Stomach (tissue), 19 donors: ENCODE measurements at places on chromosomes 12 and 14. TPM values are rescaled to one million over a fixed set of nuclear protein-coding genes. Genes with fewer than 3 reads are reported as not detected.

DNA sequence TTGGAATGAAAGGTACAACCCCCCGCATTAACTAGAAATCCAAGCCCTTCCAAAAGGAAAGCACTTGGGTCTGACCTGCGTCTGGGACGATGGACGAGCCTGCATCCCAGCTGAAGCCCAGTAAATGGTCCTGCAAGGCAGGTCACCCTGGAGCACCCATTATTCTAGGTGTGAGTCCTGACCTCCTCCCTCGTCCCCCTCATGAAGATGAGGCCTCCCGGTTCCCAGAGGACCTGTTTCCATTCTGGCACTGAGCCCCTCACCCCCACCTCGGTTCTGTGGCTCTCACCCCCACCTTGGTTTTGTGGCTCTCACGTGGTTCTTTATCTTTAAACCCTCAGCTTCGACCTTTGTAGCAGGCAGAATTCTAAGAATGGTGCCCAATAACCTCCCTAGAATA lies 7.3 kb downstream of the IFI27 start:
- H3K27ac ChIP-seq: no peak overlapping the region
- no peak overlapping the region for H3K4me3 ChIP-seq
- no peaks in the 10 kb centered on the region for H3K36me3 ChIP-seq
- DNase-seq: no peak

DNA sequence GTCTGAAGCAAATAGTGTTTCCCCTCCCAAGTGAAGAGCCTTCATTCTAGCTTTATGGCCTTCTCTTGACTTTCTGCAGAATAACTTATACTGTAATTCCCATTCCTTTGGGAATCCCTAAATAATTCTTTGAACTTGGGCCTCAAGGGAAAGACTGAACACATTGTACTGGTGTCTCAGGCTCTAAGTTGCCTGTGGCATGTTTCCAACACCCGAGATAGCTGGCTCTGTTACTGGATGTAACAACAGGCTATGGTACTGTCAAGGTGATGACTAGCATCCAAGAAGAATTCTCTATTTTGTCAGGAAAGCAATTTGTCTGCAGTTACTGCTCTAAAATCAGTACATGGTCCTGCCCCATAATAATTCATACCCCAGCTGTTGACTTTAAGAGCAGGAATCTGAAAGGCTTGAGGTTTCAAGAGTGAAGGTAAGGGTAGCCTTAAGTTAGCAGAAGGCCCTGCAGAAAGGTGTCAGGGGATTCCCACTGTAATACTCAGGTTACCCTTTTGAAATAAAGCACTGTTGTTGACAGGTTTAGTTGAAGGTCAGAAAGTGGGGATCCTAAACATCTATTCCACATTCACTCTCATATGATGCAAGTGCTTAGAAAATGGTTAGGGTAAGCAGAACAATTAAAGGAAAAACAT lies 5.2 kb downstream of the GPX2 start:
- peaks cover 62% of the 10 kb centered on the region for H3K4me1 ChIP-seq
- H3K27me3 ChIP-seq: no peaks in the 10 kb centered on the region
- H3K4me3 ChIP-seq: no peak overlapping the region
- H3K36me3 ChIP-seq: peaks cover 53% of the 10 kb centered on the region
- no peak for DNase-seq

- H3K36me3 ChIP-seq: no peaks in the 10 kb centered on the region
- no peaks in the 10 kb centered on the region for H3K27me3 ChIP-seq
- no peak for DNase-seq
- H3K4me3 ChIP-seq: no peak overlapping the region
Measured at GRCh38 chr14:90849787-90850444, 33.7 kb upstream of the TTC7B start.

GRCh38 chr12:121530600-121531355 lies 50.0 kb downstream of the KDM2B start:
- no peaks in the 10 kb centered on the region for H3K27me3 ChIP-seq
- H3K36me3 ChIP-seq: peaks cover 13% of the 10 kb centered on the region
- H3K4me1 ChIP-seq: peaks cover 36% of the 10 kb centered on the region
- peak overlapping the region; percentile 28 for H3K27ac ChIP-seq
- H3K4me3 ChIP-seq: no peak overlapping the region
- peak; percentile 61 for DNase-seq

- H3K4me3 ChIP-seq: peak overlapping the region; percentile 72
- H3K36me3 ChIP-seq: no peaks in the 10 kb centered on the region
Measured at GRCh38 chr14:67620217-67620785, 581 bp downstream of the ARG2 start.

- peaks cover 64% of the 10 kb centered on the region for H3K4me1 ChIP-seq
- DNase-seq: peak; percentile 36
- no peaks in the 10 kb centered on the region for H3K27me3 ChIP-seq
Measured at GRCh38 chr12:113241191-113242025, 20.1 kb downstream of the TPCN1 start.

DNA sequence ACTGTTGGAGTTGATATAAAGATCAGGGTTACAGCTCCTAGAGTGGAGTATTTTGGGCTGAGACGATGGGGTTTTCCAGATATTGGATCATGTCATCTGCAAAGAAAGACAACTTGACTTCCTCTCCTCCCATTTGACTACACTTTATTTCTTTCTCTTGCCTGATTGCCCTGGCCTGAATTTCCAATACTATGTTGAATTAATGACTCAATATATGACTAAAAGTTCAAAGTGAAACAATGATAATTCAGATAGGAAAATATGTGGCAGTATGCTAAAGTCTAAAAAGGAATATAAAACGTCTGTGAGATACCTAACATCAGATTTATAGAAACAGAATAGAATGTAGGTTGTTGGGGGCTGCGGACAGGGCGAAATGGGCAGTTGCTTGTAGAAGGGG lies 72.2 kb downstream of the BHLHE41 start:
- no peaks in the 10 kb centered on the region for H3K36me3 ChIP-seq
- H3K4me1 ChIP-seq: peaks cover 41% of the 10 kb centered on the region
- no peaks in the 10 kb centered on the region for H3K27me3 ChIP-seq

DNA sequence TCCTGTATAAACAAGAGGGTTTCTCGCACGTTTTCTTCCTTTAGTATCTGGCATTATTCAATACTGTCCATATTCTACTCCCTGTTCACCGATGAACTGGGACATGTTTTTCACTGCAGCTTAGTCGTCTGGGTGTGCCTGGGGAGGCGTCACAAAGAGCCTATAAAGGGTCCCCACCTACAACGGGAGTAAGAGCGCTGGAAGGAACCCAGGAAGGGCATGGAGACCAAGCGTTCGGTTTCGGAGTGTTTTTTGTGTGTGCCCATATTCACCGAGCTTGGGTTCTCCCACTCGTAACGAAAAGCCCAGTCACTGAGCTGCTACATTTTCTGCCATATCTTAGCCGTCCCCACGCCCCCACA lies 592 bp upstream of the USP15 start:
- H3K4me3 ChIP-seq: peak overlapping the region; percentile 96
- DNase-seq: no peak
- peak overlapping the region; percentile 91 for H3K27ac ChIP-seq
- no peaks in the 10 kb centered on the region for H3K36me3 ChIP-seq
- H3K27me3 ChIP-seq: no peaks in the 10 kb centered on the region
- H3K4me1 ChIP-seq: peaks cover 57% of the 10 kb centered on the region

DNA sequence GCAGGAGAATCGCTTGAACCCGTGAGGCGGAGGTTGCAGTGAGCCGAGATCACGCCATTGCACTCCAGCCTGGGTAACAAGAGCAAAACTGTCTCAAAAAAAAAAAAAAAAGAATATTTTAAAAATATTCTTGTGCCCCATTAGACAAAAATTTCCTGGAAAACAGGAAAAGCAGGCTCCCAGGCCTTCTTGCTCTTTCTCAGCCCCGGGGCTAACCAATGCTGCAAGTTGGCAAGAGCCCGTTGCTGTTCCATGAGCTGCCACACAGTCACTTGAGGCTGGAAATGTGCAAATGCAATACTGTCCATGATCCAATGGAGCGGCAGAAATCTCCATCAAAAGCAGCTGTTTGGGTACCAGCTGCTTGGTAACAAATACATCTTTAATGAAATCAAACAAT lies 994.7 kb downstream of the VRK1 start:
- H3K27me3 ChIP-seq: no peaks in the 10 kb centered on the region
- DNase-seq: no peak

GRCh38 chr14:29461101-29461500 lies 466.5 kb downstream of the PRKD1 start:
- no peaks in the 10 kb centered on the region for H3K36me3 ChIP-seq
- H3K4me3 ChIP-seq: no peak overlapping the region
- H3K27me3 ChIP-seq: peaks cover 31% of the 10 kb centered on the region
- H3K4me1 ChIP-seq: no peaks in the 10 kb centered on the region
- DNase-seq: peak; percentile 5

- no peaks in the 10 kb centered on the region for H3K4me1 ChIP-seq
- H3K4me3 ChIP-seq: no peak overlapping the region
Measured at GRCh38 chr14:51554953-51555352, 96.8 kb upstream of the FRMD6 start.

DNA sequence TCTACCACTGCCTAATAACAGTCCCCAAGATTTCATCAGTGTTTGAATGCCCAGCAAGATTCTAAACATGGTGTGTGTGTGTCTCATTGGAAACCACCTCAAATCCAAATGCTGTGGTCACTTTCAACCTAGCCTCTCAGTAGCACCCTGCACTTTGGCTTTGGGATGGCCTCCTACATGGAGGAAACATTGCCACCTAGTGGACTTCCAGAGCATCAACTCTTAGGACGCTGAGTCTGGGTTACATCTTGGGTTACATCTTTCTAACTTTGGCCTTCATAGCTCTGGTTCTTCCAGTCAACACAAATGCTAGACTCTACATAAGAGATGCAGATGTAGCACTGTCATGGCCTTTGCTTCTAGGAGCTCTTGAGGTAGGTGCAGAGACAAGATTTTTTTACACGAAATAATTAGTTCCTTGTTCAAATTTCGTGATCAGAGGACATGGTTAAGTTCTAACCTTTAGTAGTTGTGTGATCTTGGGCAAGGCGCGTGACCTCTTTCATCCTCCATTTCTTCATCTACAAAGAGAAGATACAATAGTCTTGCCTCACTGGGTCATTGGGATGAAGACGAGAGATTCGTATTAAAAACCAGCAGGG lies 113.5 kb upstream of the VASH1 start:
- H3K4me3 ChIP-seq: no peak overlapping the region
- H3K36me3 ChIP-seq: no peaks in the 10 kb centered on the region
- H3K27ac ChIP-seq: no peak overlapping the region
- peaks cover 15% of the 10 kb centered on the region for H3K27me3 ChIP-seq
- no peaks in the 10 kb centered on the region for H3K4me1 ChIP-seq

DNA sequence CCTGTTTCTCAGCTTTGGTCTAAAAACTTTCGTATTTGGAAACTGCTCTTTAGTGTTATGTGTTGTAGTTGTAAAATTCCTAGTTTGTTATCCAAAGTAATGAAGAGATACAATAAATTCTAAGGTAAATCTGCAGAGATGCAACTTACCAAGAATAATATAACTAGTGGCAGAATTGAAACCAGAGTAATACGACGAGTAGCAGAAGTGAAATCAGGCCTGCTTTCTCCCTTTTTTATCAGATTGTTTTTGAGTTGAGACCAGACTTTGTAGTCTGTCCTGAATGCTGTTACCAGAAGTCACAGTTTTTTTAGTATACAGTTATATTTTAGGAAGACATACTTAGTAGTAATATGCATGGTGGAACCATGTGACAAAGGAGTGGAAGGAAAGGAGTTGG lies 12.5 kb downstream of the PAPOLA start:
- no peaks in the 10 kb centered on the region for H3K36me3 ChIP-seq
- no peak overlapping the region for H3K27ac ChIP-seq
- no peaks in the 10 kb centered on the region for H3K27me3 ChIP-seq
- no peak overlapping the region for H3K4me3 ChIP-seq
- peaks cover 48% of the 10 kb centered on the region for H3K4me1 ChIP-seq

- H3K4me3 ChIP-seq: no peak overlapping the region
- no peak for DNase-seq
- no peaks in the 10 kb centered on the region for H3K27me3 ChIP-seq
- H3K27ac ChIP-seq: no peak overlapping the region
- no peaks in the 10 kb centered on the region for H3K36me3 ChIP-seq
- peaks cover 9% of the 10 kb centered on the region for H3K4me1 ChIP-seq
Measured at GRCh38 chr14:22648506-22648905, 4.4 kb upstream of the OR6J1 start.

GRCh38 chr12:92496790-92497189 lies 206.0 kb upstream of the PLEKHG7 start:
- H3K4me3 ChIP-seq: no peak overlapping the region
- H3K27me3 ChIP-seq: no peaks in the 10 kb centered on the region
- H3K27ac ChIP-seq: no peak overlapping the region

GRCh38 chr12:113914806-113915205 lies 51.3 kb downstream of the RBM19 start:
- H3K4me1 ChIP-seq: no peaks in the 10 kb centered on the region
- no peaks in the 10 kb centered on the region for H3K27me3 ChIP-seq
- peaks cover 99% of the 10 kb centered on the region for H3K36me3 ChIP-seq
- H3K4me3 ChIP-seq: no peak overlapping the region
- no peak for DNase-seq

DNA sequence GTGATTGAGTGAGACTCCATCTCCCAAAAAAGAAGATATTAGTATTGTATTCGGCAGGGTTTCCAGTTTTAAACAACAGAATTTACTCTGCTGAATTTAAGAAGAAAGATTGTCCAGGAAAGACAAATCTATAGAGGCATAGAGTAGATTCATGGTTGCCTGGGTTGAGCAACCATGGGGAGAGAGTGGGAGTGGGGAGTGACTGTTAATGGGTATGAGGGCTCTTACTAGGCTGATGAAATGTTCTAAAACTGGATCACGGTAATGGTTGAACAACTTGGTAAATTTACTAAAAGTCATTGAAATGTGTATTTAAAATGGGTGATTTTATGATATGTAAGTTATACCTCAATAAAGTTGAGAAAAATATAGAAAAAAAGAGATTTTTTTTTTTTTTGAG lies 13.9 kb upstream of the C12orf76 start:
- no peaks in the 10 kb centered on the region for H3K4me1 ChIP-seq
- H3K27me3 ChIP-seq: no peaks in the 10 kb centered on the region
- DNase-seq: no peak

DNA sequence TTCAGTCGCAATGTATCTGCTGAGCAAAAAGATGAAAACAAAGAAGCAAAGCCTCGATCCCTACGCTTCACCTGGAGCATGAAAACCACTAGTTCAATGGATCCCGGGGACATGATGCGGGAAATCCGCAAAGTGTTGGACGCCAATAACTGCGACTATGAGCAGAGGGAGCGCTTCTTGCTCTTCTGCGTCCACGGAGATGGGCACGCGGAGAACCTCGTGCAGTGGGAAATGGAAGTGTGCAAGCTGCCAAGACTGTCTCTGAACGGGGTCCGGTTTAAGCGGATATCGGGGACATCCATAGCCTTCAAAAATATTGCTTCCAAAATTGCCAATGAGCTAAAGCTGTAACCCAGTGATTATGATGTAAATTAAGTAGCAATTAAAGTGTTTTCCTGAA lies 19.8 kb downstream of the CKB start:
- DNase-seq: no peak
- H3K27ac ChIP-seq: no peak overlapping the region
- H3K27me3 ChIP-seq: no peaks in the 10 kb centered on the region
- no peak overlapping the region for H3K4me3 ChIP-seq
- H3K36me3 ChIP-seq: peaks cover 90% of the 10 kb centered on the region

- no peaks in the 10 kb centered on the region for H3K27me3 ChIP-seq
- H3K4me1 ChIP-seq: no peaks in the 10 kb centered on the region
- DNase-seq: no peak
- no peak overlapping the region for H3K4me3 ChIP-seq
Measured at GRCh38 chr14:69901113-69901951, 22.1 kb downstream of the SMOC1 start.

DTX1 gene
- 6.2 TPM for total RNA-seq

VDR gene
- 10.1 TPM for total RNA-seq

ZNF268 gene
- total RNA-seq: 7.0 TPM

DHH gene
- not detected for total RNA-seq

CLEC1B gene
- not detected for total RNA-seq

CCDC197 gene
- total RNA-seq: not detected

SOX5 gene
- total RNA-seq: 38.4 TPM

SLC5A8 gene
- total RNA-seq: 0.18 TPM

ZNF84 gene
- 46.3 TPM for total RNA-seq

C12orf57 gene
- total RNA-seq: 453 TPM
